ENCODE measurements at places on chromosomes 2 and 18.
A peak's percentile ranks its signal among the peaks of the same experiment; 100 is the strongest.

- DNase-seq, result peak; percentile 67
Observed at GRCh38 chr18:48293954-48294898, 115.0 kb downstream of the ZBTB7C start.

- no peak for DNase-seq
Observed at GRCh38 chr2:200362202-200362917, 55.9 kb downstream of the SPATS2L start.

DNA sequence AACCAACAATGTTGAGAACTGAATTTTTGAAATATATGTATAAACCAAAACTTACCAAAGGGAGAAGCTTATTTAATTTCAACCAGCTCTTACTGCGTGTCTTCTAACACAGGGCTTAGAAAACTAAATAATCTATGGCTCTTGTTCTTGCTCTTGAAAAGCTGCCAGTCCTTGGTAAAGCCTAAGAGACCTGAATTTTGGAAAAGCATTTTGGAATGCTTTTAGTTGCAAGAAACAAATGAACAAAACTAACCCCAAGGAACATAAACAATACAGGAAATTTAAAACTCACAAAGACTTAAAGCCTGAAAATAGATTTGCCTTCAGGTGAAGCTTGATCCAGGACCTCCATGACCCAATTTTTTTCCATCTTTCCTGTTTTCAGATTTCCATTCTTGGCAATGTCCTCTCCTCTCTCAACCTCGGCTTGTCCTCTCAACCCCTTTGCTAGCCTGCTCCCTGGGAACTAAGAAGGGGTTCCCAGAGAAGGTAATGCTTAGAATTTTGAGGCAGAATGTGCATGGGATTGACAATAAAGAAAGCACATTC lies 169.8 kb upstream of the NCK2 start:
- no peak for DNase-seq

DNA sequence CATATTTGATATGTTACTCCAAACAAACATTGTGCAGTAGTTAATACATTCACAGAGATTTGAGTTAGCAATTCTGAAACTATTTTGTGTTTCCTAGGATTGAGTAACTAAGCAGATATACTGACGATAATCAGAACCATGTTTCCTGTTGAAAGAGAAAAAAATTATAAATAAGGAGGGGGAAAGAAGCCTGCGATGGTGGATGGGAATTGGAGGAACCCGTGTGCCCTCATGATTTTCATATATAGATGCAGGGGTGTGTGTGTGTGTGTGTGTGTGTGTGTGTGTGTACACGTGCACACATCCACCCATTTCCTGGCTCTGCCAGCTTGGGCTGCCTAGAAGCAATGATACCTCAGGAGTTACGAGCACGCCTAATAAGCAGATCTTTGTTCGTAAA lies 56.9 kb downstream of the LPIN2 start:
- no peak for DNase-seq

DNA sequence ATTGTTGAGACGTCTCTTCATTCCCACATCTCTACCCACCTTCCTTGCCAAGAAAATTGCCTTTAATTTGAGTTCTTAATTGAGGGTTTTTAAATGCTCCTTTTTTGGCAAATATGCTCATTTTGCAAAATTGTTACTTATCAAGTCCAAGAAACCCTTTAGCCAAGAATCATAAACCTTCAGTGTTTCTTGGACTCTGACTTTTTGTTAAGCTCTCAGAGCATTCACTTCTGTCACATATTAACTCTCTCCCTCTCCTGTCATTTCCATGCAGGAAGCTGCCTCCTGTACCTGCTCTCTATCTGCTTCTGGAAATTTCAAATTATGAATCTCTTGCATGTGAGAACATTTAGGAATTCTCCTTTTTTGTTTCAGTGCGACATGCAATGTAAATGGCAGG lies 100.0 kb upstream of the PIEZO2 start:
- DNase-seq, result no peak

DNA sequence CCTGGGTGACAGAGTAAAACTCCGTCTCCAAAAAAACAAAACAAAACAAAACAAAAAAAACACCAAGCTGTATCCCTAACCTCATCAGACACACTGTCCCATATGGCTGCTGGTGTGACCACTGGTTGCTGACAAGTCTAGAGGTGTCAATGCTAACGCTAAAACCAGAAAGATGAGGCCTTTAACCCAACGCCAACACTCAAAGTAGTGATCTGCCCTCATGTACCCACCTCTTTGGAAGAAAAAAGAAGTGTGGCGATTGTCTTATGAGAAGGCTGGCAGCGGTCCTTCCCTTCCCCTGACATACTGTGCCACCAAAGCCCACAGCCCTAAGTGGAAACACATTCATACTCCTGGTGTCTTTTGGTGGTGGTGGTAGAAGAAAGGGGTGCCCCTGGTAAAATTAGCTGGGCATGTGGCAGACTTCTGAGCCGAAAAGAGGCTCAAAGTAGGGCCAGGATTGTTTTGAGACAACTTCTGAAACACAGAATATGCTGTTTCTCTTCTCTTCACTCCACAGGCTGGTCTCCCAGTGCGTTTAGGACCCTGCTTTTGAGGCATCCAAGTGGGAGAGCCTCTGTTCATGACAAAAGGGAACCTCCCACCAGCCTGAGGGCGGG lies 9.8 kb downstream of the SERTAD2 start:
- no peak for DNase-seq

- DNase-seq, result no peak
Observed at GRCh38 chr18:41323044-41323443, 632.0 kb upstream of the PIK3C3 start.

- DNase-seq, result no peak
Observed at GRCh38 chr2:74238879-74239278, 40.5 kb downstream of the MTHFD2 start.

GRCh38 chr2:50431958-50432650 lies 599.8 kb downstream of the NRXN1 start:
- DNase-seq, result no peak

- DNase-seq, result no peak
Observed at GRCh38 chr18:29969876-29970275, 1072.7 kb downstream of the DSC3 start.

GRCh38 chr2:201642579-201643215 lies 606 bp downstream of the TMEM237 start:
- peak; percentile 95 for DNase-seq

DNA sequence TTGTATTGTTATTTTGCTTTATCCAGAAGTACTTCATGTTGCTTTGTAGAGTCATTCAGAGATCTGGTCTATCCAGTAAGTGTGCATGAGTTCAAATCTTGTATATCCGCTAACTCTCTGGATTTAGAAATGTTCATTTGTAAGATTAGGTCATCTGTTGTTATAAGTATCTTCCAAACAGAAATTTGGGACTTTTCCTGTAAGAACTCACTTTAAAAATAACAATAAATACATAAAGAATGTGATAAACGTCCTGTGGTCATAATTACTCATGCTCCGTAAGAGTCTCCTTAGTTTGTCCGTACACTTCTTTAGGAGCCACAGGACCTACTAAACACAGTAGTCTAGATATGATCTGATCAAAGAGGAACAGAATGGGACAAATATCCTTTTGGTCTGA lies 699.9 kb upstream of the SLC8A1 start:
- DNase-seq, result no peak

DNA sequence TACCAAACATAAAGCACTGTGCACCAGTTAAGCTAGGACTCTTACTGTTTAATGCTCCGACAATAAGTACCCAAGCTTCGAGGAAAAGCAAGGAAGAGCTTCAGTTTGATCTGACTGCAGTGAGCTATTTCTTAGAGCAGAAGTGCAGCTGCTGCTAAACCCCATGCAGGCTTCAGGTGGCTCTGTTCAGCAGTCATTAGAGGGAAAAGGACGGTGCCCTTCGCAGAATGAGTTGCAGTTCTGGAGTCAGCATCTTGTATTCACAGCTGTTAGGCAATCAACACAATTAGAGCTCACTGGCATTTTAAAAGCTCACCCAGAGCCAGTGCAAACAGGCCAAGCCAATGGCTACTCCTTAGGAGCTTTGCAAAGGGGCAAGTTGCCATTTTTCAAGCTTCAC lies 1.5 kb upstream of the CERKL start:
- no peak for DNase-seq

DNA sequence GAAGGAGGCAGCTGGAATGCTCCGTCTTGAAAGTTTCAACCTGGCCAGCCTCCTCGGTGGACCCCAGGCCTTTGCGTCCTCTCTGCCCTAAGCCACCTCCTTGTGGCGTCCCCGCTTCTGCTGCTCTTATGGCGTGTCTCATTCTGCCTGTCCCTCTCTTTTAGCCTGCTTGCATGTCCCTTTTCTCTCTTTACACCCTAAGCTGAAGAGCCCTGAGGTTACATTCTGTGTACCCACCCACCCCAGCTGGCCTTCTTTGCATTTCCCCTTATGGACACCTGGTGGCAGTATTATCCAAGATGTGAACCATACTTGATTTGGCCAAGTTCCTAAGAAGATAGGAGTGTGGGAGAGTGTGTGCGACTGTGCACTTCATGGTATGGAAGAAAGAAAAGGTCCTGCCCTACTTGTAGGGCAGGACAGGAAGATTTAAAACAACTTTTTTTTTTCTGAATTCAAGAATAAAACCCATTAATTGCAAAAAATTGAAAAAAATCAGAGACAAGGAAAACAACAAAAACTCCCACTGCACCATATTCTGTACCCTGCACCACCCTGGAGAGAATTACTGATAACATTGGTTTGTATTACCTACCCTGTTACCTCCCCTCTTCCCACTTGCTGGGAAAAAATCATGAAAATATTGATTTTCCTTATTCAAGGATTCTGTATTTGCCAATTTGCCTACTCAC lies 77.4 kb downstream of the DYSF start:
- DNase-seq, result peak; percentile 62

DNA sequence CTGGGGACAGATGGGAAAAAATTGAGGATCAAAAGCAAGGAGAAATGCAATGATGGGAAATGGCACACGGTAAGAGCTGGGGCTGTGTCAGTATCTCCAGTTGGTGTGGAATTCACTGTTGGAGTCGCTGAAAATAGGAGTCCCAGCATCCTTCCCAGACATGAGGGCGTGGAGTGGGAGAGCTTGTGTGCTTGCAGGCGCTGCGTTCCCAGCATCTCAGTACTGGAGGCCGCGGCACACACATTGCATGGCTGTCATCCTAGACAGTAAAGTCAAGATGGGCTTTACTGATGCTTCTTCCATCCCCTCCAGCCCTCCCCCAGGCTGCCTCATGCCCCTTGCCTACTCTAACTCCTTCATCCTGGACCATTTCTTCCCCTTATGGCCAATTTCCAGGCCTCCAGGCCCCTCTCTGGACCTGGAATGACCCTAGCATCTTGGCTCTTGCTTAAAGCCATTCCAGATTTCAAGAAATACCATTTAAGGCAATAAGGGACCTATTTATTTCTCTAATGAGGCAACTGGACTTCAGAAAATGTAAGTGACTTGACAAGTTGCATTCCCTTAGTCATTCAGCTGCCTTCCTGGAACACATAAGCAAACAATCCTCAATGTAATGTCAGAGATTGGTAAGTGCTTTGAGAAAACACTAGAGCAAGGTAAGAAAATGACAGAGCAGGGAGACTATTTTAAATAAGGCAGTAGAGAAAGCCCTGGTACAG lies 70.5 kb upstream of the TTC39C start:
- no peak for DNase-seq

DNA sequence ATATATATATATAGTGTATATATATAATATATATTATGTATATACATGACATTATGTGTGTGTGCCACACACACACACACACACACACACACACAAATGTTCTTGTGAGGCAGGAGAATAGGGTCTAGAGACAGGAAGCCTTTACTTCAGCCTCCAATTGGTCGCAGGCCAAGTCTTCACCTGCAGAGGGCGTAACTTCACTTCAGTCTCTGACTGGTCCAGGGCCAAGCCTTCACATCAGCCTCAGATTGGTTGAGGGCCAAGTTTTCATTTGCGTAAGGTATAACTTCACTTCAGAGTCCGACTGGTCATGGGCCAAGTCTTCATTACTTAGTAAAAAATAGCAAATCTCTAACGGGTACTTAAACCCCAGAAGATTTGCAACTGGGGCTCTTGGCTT lies 13.2 kb upstream of the SS18 start:
- DNase-seq, result peak; percentile 29

GRCh38 chr2:130871843-130872740 lies 35.4 kb downstream of the ARHGEF4 start:
- no peak for DNase-seq

DNA sequence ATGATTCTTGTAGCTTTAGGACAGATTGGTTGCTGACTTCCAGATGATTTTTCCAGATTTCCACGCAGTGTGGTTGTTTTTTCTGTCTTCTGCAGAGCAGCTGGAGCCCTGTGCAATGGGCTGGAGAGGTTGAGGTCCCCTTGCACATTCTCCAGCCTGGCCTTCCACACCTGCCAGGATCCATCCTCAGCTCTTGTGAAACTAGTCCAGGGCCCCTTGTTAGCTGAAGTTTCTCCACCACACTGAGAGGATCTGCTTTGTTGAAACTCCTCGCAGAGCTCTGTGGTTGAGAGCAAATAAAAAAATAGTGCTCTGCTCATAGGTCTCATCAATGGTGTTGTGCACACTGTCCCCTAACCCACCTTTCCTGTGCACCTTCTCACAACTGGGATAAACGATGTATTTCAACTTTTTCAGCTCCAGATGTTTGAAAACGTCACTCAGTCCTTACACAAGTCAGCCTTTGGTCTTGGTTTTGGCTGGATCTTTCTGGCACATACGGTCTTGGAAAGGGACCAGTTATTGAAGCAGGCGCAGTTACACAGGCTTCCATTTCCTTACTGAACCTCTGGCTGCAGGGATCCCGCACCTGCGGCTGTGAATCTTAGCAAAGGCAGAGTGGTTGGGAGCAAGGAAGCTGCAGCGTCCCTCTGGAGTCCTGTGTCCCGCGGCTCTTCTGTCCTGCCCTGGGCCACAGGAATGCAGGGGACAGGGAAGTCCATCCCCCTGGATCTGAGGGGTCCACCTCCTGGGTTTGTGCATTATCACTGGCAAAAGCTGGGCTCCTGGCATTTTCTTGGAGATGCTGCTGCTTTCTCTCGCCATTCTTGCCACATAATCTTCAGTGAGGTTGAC lies 272.0 kb upstream of the DSEL start:
- DNase-seq, result no peak

- no peak for DNase-seq
Observed at GRCh38 chr2:47264686-47265085, 109.6 kb upstream of the STPG4 start.

GRCh38 chr2:219744600-219744999 lies 117.2 kb downstream of the SLC4A3 start:
- DNase-seq, result no peak

- no peak for DNase-seq
Observed at GRCh38 chr2:173511942-173512341, 157.3 kb downstream of the CDCA7 start.

DNA sequence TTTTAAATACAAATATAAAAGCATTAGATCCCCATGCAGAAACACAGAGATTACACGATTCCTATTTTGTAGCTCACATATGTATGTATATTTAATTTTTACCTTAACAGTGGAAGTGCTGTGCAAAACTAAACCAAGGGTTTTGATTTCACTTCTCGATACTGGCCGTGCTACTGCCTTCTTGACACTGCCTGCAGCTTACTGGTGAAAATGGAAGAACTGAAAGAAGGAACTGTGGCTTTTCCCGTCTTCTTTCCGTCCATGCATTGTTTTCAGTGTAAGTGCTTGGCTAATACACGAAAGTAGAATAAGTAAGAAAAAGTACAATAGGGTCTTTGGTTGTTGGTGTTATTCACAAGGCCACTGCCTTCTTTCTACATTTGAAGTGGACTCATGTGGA lies 129.5 kb downstream of the NDUFA10 start:
- DNase-seq, result no peak

Measured in glutamatergic neuron (in vitro differentiated cells).